ENCODE measurements at places on chromosomes 11 and 22.

DNA sequence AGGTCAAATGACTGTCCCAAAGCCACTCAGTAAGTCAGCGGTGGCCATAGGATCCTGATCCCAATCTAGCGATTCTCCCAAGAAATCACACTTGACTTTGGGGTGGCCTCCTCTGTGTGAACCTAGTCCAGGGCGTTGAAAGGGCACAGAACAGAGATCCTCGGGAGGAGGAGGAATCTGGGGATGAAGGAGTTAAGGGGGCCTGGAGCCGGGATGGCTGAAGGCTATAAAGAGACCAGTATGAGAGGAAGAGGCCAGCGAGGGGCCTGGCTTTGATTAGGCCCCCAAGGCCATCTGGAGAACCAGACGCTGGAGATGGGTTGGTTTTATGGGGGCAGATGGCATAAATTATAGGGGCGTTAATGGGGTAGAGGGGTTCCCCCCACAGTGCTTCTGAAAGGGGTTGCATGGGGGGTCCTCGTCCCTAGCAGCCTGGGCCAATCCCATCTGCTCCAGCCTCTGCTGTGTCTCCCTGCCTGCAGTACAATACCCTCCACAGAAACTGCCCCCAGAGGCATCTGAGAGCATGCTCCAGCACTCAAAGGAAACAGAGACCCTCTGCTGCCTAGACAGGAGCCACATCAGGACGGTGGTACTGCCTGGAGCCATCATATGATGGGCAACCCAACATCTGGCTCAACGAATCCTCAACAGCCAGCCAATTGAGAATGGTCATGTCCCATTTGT lies 35.2 kb upstream of the TRIM29 start:
- no peak for DNase-seq

DNA sequence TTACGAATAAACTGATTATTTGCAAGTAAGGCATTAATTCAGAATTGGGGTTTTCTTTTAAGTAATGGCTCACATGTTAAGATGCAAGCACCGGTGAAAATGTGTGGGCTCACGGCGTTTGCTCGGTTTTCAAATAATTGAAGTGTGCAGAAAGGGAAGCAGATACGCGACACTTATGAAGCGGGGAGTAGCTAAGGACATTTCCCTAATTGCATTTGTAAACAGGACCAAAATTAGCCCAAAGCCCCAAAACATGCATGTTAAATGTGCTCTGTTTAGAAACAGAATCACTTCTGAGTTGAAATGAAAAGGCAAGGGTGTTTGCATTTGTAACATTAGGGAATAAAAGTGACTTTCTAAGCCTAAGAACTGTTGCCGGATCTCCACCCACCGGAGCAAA lies 61.3 kb downstream of the ELFN2 start:
- DNase-seq, result no peak

GRCh38 chr11:48261600-48261999 lies 2.1 kb upstream of the OR4X1 start:
- DNase-seq, result no peak

- no peak for DNase-seq
These were observed 220.5 kb upstream of the PITPNB start for GRCh38 chr22:28139516-28139915.

Data from T-helper 1 cell (primary cell).